Skeletal muscle cell (primary cell): ENCODE measurements at places on chromosomes 5 and 9.

DNA sequence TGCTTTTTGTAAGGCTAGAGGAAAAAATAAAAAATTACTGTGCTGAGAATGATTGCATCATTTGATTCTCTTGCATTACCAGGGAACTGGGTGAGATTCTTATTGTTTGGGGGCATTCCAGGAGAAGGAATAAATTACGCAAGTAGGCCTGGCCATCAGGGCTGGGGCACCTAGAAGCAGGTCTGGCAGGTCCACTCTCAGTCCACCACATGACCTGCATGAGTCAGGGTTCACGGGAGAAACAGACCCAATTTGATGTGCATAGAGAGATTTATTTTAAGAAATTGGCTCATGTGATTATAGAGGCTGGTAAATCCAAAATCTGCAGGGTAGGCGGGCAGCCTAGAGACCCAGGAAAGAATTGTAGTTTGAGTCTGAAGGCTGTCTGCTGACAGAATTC is 59.6 kb downstream of the ZNF622 start:
- DNase-seq: no peak

- DNase-seq: no peak
Measured at GRCh38 chr9:138007566-138007917, 130.0 kb downstream of the CACNA1B start.

- DNase-seq: no peak
Measured at GRCh38 chr9:132062806-132063205, 16.9 kb downstream of the MED27 start.

DNA sequence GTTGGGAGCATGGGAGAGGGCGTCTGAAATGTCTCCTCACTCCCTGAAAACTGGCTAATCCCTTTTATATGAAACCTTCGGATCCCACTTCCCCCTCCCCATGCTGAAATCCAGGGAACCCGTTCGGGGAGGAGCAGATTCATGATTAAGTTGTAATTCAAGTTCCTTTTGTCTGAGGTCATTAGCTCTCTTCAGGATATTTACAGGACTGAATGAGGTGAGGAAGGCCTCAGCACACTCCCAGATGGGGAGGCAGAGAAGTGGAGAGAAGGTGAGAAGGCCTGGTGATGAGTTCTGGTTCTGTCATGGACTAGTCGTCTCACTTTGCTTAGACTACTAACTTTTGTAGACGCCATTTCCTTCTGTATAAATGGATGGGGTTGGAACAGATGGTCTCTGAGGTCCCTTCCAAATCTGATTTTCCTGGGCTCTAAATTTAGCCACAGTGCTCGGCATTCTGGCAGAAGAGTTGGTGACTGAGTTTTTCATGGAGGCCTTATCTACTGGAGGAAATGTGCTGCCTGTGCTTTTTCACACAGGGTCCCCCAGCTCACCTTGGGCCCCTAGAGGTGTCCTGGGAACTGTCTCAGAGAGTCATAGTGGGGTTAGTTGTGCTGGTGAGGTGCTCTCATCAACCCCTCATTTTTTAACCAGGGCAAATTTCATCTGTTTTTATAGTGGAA is 62.3 kb downstream of the PRDM6 start:
- no peak for DNase-seq

GRCh38 chr5:134851307-134851923 is 5.6 kb downstream of the C5orf24 start:
- DNase-seq: peak; percentile 21

- DNase-seq: no peak
Measured at GRCh38 chr9:100430286-100430940, 3.5 kb downstream of the MSANTD3 start.

DNA sequence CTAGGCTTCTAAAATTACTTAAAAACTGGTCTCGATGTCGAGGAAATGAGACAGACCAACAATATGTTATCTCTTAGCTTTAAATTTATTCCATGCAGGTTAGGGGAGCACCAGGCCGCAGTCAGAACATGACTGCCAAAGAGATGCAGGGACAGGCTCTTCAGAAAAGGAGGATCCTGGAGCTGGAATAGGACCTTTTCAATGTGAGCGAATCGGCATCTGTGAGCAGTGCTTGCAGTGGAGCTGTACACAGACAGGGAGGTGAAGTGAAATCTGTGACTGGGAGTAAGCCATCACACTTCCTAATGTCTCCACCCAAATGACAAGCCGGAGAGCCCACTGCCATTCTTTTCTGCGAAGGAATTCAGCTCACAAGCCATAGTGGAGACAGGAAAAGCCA is 78.2 kb downstream of the EFNA5 start:
- no peak for DNase-seq

GRCh38 chr9:95009459-95009858 is 283.0 kb downstream of the AOPEP start:
- DNase-seq: no peak
